Activated T-cell treated with anti-CD3 and anti-CD28 coated beads for 24 hours (primary cell): ENCODE measurements at places on chromosomes 7 and 10.

DNA sequence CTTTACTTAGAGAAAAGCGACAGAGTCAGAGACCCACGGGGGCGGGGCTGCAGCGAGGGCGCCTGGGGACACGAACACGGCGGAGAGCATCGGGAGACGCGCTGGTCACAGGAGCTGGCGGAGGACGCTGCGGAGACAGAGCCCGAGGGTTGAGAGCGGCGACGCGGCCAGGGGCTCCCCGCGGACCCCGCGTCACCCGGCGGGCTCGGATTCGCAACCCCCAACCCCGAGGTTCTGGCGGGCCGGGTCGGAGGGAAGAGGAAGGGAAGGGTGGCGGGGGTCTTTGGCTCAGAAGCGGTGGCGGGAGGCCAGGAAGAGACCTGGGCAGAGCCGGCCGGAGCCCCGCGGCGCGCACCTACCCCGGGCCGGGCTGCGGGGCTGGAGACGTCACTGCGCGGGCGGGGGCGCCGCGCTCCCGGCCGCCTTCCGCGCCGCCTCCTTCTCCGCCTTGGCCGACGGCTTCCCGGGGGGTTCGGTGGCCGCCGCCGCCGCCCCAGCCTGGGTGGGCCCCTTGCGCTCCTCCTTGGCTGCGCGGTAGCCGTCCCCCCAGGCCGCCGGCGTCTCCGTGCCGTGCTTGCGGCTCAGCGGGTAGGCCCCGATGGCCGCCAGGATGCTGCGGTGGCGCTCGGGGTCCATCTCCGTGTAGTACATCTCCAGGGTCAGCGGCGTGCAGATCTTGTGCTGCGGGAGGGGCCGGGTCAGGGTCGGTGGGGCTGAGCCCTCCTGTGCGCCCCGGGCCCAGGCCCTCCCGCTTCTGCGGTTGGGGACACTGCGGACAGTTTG is 11.1 kb downstream of the CALY start:
- DNase-seq: no peak

- DNase-seq: no peak
These were observed 2.3 kb downstream of the KLF6 start for GRCh38 chr10:3782451-3783315.

GRCh38 chr7:86326847-86327246 is 316.9 kb upstream of the GRM3 start:
- no peak for DNase-seq

GRCh38 chr7:157136372-157136771 is 2.4 kb upstream of the UBE3C start:
- DNase-seq: no peak

DNA sequence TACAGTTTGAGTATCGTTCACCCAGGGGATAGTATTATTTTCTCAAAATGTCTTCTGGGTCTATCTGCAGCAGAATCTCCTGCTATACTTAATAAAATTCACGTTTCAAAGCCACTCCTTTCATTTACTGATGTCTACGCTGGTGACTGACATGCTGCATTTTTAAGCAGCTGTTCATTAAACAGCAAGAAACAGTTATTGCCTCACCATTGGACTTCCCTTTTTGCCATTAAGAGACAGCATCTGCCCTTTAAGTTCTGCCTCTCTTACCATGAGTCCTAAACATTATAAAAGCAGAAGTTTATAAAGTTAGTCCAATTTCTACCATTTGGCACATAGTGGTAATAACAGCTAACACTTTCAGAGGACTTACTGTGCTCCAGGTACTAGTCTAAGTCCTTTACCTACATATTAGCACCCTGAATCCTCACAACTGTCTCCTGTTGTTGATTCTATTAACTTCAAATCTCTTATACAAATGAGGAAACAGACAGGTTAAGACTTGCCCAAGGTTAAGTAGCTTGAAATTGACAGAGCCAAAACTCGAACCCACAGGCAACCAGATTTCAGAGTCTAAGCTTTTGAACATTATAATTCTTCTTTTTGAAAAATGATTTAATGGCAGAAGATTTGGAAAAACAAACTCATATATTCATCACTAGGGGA is 169.5 kb downstream of the SNX13 start:
- DNase-seq: no peak
